ENCODE measurements at places on chromosomes 1 and 21. TPM values are rescaled to one million over a fixed set of nuclear protein-coding genes. Genes with fewer than 3 reads are reported as not detected.

FCRL6 gene
- total RNA-seq: 0.23 TPM

ADGRB2 gene
- total RNA-seq: 1.3 TPM

PIK3R3 gene
- 9.6 TPM for total RNA-seq

B3GALT5 gene
- total RNA-seq: not detected

FCRLB gene
- total RNA-seq: 0.63 TPM

CFHR3 gene
- not detected for total RNA-seq

ERRFI1 gene
- 1.5 TPM for total RNA-seq

KCNJ9 gene
- total RNA-seq: not detected

SLC35F3 gene
- 16.8 TPM for total RNA-seq

CHI3L2 gene
- total RNA-seq: 6.7 TPM

METTL18 gene
- total RNA-seq: 12.6 TPM

SSX2IP gene
- 14.5 TPM for total RNA-seq

PGLYRP4 gene
- total RNA-seq: not detected

ANKRD65 gene
- not detected for total RNA-seq
